ENCODE measurements at places on chromosomes 3 and 15.

DNA sequence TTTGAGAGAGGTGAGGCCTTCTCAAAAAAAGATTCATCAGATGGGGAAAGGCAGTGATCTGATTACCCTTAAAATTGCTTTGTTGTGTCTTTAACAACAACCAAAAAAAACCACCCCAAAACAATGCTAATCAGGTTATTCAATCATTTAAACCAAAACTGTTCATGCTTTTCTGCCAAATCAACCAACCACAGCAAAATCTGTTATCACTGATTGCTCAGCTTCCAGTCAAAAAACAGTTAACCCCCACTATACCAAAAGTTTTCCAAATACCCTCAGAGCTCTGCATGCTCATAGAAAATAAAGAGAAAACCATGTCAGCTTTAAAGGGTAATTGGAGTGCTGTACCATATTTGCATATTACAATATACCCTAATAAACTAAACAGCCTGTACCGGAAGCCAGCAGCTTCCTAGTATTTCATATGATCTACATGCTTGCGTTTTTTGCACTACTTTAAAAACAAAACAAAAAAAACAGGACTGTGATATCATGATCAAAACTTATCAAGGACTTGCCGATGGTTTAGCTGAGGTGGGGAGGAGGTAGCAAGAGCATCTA lies 22.8 kb downstream of the SATB1 start:
- no peak for DNase-seq

GRCh38 chr3:44041726-44042125 lies 200.0 kb upstream of the TOPAZ1 start:
- DNase-seq = no peak

DNA sequence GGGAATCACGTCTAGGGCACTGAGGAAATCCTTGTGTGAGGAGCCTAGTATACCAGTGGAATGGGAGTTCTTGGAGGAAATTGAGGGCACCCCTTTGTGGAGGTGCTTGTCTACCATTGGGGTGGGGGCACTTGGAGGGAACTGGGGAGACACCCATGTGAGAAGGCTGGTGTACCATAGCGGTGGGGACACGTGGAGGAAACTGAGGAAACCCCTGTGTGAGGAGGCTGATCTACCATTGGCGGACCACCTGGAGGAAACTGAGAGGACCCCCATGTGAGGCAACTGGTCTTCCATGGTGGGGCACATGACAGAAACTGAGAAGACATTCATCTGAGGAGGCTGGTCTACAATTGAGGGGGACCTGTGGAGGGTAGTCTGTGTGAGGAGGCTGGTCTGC lies 164.5 kb downstream of the FBLN2 start:
- no peak for DNase-seq

DNA sequence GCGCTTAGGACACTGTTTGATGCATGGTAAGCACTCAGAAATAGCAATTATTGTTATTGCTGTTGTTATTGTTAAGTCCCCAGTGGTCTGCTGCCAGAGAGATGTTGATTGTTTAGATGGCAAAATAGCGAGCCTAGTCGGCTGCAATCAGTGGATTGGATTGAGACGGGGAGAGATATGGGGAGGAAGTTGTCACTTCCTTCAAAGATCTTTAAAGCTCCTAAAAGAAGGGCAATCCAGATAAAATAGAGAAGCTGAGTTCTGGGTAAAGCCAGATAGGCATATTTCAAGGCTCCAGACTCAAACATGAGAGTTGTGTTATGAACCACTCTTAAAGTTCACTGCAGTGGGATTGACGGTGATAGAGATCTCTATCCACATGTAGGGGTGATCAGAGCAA lies 64.5 kb downstream of the RYR3 start:
- DNase-seq = peak; percentile 35

DNA sequence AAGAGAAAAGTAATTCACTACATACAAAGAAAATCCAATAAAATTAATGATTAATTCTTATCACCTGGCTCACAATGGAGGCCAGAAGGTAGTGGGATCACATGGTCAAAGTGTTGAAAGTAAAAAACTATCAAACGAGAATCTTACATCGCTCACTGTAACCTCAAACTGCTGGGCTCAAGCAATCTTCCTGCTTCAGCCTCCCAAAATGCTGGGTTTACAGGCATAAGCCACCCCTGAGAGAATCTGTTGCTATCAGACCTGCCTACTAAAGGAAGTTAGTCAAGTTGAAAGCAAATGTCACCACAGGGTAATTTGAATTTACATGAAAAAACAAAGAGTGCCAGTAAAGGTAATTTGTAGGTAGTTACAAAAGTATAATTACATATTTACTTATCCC lies 103.3 kb downstream of the PCCB start:
- DNase-seq = no peak

DNA sequence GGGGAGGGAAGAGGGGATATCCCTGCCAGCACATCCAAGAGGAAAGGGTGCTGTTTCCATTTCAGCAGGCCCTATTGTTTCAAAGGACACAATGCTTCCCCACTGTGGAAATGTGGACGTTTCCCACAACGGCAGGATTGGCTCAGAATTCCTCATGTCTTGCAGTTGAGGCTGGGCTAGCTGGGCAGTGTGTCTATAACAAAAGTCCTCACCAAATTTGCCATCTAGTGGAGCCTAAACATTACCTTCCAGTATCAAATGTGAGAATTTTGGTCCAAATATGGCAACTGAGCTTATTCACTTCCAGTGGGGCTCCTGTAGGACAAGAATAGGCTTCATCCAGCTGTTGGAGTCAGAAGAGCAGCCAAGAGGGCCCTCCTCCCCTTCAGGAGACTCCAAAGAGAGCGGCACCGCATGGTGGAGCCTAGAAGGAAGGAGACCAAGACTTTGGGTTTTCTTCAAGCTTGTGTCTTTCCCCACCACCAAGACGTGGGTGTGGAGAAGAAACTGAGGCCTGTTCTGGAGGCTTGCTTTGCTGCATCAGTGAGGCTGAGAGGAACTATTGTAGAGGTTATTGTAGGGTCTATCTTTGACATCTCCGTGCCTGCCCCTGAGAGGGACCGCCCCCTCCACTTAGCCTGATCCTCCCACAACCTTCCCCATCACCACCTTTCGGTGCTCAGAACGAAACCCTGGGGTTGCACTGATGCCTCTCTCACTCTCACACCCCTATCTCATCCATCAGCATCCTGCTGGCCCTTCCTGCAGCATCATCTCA lies 45.3 kb upstream of the SLCO2A1 start:
- DNase-seq = no peak

DNA sequence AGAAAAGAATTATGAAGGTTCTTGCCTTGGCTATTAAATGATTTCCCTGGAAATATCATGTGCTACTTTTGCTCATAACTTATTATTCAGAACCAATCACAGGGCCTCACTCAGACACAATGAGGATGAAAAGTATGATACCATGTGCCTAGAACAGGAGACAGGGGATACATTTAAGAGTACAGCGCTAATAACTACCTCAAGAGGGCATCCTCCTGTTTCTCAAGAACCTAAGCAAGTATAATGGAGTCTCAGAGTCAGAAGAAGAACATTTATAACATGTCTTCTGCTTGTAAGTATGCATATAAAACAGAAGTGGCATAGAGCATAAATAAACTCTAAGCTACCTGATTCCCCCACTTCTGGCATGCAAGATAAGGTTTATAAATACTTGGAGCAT lies 125.4 kb upstream of the MME start:
- peak; percentile 52 for DNase-seq

DNA sequence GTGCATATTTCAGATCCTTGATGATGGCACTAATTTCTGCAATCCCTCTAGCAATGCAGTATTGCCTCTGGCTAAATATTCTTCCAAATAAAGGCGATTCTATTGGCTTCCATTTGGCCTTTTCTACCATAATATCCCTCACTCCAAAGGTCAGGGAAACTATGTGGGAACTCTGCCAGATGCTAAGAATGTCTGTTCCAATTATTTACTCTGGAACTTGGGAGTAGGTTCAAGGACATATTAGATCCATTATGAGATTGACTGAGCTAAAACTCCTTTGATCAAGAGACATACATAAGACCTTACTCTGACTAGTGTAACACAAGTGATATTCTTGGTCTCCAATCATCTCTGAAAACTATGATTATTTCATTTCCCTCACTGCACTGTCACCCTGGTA lies 674.5 kb upstream of the NECTIN3 start:
- DNase-seq = no peak

GRCh38 chr3:36165509-36166290 lies 214.6 kb upstream of the STAC start:
- DNase-seq = no peak

DNA sequence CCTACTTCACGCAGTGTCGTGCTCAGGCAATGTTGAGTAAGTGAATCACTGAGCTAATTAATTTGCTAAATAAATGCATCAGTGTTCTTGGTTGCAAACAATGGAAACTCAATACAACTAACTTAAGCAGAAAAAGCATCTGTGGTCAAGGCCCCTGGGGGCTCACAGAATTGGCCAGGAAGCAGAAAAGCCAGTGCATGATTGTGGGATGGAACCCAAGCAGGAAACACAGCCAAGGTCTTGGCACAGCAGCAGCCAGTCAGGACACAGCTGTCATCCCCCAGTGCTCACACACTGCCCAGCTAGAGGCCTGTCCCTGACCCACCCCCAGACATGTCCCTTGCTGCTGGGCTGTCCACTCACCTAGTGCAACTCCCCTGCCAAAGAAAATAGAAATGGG lies 85.9 kb downstream of the AQP9 start:
- DNase-seq = no peak

- DNase-seq = peak; percentile 34
Observed at GRCh38 chr3:127959873-127960272, 44.8 kb downstream of the KBTBD12 start.

- no peak for DNase-seq
Observed at GRCh38 chr15:34341381-34342212, 1.3 kb downstream of the NOP10 start.

GRCh38 chr15:52805351-52806283 lies 15.5 kb upstream of the ONECUT1 start:
- no peak for DNase-seq

DNA sequence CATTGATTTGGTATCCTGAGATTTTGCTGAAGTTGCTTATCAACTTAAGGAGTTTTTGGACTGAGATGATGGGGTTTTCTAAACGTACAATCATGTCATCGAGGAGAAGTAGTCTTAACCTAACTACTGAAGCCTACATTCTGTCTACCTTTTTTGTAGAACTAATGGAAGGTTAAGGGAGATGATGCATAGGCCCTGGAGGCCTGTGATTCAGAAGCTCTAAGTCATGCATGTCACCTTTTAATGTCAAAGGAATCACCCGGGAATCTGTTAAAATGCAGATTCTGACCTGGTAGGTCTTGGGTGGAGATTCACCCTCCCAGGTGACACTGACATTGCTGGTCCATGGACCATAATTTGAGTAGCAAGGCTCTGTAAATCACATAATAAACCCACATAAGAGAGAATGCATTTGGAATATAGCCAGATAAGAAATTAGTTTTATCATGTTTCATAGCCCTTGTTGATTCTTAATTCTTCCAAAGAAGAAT lies 64.9 kb downstream of the GHSR start:
- DNase-seq = no peak

DNA sequence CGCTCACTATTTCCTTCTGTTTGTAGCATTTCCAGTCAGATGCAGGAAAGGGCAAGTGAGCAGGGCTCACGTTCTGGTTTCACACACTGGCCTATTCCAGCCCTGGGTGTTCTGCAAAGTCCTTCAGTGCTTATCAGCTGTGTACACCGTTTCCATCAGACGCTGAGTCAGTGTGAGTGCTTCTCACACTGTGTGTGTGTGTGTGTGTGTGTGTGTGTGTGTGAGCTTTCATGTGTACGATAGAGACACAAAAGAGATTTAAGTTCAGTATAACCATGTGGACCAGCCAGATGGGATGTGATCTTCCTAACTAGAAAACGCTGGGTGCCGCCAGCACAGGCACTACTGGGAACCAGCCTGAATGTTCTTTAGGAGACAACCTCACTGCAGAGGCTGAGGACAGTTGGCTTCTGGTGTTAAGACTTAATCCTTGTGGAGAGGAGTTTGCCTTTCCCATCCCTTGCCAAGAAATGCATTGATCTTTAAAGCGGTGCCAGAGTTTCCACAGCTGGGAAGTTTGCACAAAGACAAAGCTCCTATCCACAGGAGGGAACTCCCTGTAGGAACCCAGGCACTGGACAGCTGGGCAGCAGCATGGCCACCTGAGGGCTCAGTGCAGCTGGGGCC lies 3.9 kb upstream of the CHSY1 start:
- DNase-seq = peak; percentile 24

DNA sequence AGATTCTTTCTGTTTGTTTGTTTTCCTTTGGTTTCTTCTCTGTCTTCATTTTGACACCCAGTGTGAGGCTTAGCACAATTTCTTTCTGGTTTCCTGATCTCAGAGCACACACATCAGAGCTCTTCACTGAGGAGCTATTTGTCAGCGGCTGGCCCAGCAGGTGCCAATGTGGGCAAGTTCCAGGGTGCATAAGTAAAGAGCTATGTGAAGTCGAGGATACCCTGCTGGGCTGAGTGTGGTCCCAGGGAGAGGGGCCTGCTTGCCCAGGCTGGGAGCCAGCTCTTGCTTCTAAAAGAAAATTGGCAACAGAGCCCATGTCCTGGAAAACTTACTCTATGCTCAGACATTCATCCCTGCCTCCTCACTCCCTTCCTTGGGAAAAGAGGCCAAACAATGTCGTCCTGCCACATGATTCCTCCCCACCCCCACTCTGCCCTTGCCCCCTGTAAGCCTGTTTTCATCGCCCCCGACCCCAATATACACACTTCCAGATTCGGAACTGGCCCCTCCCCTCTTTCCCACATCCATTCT lies 101.2 kb downstream of the ST8SIA2 start:
- no peak for DNase-seq

DNA sequence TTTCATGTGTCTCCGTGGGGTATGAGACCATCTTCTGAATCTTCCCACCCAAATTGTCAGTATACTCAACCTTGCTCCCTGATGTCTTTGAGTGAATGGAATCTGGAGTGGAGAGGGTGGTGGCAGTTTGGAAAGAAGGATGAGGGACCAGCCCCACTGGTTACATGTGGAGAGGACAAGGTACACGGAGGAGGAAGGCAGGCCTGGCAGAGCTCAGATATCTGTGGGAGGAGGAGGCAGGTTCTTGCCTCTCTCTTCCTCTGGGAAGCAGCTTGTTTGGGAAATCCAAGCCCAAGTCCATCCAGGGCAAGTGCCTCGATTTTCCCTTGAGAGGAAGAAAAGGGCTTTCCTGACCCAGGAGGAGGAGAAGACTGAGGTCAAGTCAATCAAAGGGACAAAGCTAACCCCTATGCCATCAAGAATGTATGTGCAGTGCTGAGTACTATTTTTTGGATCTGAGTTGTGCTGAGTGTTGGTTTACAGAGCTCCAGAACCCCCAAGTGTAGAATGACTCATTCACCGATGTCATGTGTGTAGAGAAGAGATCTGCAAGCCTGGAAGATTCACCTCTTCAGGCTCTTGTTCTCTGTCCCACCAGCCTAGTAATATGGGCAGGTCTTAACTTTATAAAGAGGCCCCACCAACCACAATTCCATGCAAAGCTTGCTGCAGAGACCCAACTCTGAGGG lies 19.8 kb upstream of the LOXL1 start:
- peak; percentile 36 for DNase-seq

- DNase-seq = no peak
Observed at GRCh38 chr3:29090912-29091597, 189.8 kb upstream of the RBMS3 start.

Data from suppressor macrophage (primary cell).